Suppressor macrophage treated with lipopolysaccharide for 4 hours (primary cell): ENCODE measurements at places on chromosomes 6 and 20.

GRCh38 chr6:7463785-7464184 is 74.2 kb downstream of the RIOK1 start:
- DNase-seq, result no peak

DNA sequence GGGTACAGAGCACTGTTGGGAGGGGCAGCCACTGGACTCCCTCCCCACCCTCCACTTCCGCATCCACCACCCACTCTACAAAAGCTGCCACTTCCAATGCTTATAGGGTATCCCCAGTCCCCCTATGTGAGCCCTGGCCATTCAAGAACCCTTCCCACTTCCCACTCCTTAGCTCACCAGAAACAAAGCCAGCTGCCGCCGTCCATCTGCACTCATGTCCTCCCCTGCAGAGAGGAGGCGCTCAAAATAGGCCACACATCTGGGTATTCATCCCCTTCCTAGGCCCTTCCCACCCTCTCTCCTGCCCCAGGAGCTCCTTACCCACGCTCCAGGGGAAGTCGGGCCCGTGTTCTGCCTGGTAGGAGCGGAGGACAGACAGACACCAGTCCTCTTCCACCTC is 6.5 kb upstream of the LY6G5C start:
- no peak for DNase-seq

GRCh38 chr6:149224399-149224798 is 93.1 kb upstream of the TAB2 start:
- DNase-seq, result no peak

- DNase-seq, result no peak
These were observed 7.5 kb upstream of the TBX18 start for GRCh38 chr6:84771756-84772356.

- no peak for DNase-seq
These were observed 12.7 kb downstream of the KCNS1 start for GRCh38 chr20:45088247-45088646.

GRCh38 chr6:55016261-55016660 is 158.1 kb upstream of the HCRTR2 start:
- no peak for DNase-seq

GRCh38 chr20:22555791-22556564 is 28.4 kb downstream of the FOXA2 start:
- no peak for DNase-seq

DNA sequence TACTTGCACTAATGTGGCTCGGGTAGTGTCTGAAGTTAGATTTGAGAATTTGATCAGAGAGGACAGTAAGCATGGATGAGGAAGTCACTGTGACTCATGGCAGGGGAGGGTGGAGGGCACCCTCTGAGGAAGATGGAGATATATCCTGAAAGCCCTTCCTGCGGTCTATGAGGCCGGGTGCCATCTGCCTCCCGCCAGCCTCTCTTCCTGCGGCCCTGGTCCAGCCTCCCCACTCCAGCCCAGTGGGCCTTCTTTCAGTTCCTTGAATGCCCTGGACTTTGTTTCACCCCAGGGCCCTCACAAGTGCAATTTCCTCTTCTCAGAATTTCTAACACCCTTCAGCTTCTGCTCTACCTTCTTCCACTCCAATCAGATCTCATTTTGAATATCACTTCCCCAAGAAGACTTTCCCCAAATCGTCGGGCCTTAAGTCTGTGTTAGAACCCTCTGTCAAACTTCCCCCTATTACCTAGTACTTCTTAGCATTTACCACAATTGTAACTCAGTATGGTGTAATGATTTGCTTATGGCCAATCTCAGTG is 20.2 kb upstream of the TNFAIP3 start:
- peak; percentile 94 for DNase-seq

- DNase-seq, result no peak
These were observed 34.7 kb upstream of the TOP1 start for GRCh38 chr20:40993794-40994540.

- peak; percentile 53 for DNase-seq
These were observed at the start of gene STXBP5 for GRCh38 chr6:147204060-147204785. STXBP5 (plus strand) TSS chr6:147204417; CDS start chr6:147204533, 116 bp downstream.

- peak; percentile 70 for DNase-seq
These were observed 7.5 kb downstream of the NFATC2 start for GRCh38 chr20:51535075-51535386.

DNA sequence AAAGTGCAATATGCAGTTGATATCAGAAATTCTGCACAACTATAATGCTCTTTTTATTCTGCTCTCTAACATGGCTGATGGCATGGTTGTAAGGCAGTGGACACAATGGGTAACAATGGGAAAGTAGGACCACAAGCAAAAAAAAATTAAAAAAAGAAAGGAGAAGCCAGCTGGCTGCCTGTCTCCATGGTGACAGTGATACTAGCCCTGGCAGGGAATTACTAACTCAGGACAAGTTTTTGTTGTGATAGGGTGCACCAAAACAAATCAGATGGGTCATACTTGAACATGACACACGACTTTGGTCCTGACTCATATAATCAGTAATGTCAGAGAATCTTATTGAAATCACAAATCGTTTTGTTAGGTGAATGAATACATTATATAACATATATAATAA is 169.4 kb downstream of the TRDN start:
- no peak for DNase-seq

DNA sequence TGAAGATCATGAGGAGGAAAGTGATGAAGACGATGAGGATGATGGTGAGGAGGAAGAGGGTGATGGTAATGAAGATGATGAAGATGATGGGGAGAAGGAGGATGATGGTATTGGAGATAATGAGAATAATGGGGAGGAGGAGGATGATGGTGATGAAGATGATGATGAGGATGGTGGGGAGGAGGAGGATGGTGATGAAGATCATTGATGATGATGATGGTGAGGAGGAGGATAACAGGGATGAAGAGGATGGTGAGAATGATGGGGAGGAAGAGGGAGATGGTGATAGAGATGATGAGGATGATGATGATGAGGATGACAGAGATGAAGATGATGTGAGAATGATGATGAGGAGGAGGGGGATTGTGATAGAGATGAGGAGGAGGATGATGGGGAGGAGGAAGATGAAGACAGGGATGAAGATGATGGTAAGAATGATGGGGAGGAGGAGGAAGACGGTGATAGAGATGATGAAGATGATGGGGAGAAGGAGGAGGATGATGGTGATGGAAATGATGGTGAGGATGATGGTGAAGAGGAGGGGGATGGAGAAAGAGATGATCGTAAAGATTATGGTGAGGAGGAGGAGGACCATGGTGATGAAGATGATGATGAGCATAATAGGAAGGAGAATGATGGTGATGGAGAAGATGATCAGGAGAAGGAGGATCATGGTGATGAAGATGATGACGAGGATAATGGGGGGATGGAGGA is 273.7 kb downstream of the SMOC2 start:
- DNase-seq, result no peak

- DNase-seq, result no peak
These were observed 15.9 kb downstream of the TOP1 start for GRCh38 chr20:41044409-41045062.

DNA sequence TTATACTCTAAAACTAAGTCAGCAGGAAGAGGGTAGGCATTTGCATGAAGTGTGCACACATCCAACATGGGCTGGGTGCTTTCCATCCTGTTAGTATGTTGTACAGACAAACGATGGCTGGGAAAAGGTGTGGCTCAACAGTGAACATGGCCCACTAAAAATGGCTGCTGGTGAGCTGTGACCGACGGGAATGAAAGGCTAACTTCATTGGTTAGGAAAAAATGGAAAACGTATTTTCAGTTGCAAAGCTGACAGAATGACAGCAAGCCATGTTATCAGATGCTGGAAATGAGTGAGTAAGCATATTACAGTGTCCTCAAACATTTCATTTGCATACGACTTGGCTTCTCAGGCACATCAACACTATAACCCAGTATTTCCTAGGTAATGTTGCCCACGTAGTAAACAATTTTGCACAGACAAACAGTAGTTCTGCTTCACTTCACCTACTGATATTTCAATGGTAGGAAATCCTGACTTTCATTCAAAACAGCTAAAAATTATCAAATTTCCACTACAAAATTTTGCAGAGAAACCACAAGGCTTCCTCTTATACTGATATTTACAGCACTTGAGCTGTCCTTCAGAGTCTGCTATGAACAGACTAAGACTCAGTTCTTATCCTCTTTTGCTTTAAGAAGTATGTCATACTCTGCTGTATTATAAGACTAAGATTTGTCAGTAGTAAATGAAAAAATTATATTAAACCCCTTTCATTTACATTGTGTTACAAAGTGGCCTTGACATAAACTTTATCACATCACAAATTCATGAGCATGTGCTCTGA is 98.9 kb downstream of the IRF4 start:
- no peak for DNase-seq

DNA sequence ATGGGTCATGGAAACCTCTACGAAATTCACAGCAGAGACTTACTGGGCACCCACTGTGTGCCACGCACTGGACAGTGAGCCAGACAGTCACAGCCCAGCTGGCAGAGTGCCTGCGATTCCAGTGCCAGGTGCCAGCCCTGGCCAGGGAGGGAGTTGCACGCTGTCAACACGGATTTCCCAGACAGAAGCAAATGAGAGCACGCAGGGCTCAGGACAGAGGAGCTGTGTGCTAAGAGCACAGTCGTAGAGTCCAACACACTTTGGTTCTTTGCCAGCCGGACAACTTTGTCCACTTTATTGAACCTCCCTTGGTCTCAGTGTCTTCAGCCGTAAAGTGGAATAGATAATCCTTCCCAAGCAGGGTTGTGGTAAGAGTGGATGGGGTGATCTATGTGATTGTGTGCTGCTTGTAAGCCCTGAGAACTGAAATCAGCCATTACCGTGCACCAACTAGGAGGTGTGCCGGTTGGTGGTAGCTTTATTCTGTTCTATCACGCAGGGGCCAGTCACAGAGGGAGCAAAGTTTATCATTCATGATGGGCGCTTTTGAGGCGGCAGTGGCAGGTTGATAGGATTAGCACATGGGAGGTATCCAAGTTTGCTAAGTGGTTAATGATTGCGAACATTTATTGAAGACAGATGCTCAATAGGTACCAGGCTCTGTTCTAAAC is 40.6 kb downstream of the SIRPA start:
- no peak for DNase-seq

DNA sequence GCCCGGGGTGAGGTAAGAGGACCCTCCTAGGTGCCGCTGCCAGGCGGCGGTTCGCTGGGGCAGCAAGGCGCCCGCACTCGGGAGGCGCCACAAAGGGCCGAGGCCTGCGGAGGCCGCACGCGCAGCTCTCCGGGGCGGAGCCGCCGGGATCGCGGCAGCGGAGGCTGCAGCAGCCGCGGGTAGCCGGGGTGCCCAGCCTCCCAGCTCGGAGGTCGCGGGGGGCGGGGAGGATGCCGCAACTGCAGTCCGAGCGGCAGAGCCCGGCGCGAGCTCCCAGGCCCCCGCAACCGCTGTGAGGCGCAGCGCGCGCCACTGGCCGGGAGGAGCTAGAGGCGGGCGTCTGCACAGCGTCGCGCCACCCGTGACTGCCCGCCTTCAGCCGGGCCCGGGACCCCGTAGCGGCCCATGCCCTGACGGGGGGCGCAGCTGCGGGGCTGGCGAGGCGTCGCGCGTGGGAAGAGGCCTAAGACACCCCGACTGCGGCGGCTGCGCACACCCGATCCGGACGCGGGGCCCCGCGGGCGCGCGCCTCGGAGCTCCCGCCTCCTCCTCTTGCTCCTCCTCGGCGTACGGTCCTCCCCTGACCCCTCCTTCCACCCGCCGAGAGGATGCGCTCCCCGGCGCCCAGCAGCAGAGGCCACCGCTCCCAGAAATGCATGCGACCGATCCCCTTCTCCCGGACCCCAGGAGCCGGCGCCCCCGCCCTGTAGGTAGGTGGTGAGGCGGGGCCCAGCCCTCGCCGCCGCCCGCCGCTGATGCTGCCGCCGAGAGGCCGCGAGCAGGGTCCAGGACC is at the start of gene NCOA7:
TSS of gene NCOA7 (plus strand) at position 603 of the 793 bp plus-strand sequence. CDS start 24,395 bp downstream, outside the sequence.
- peak; percentile 85 for DNase-seq

DNA sequence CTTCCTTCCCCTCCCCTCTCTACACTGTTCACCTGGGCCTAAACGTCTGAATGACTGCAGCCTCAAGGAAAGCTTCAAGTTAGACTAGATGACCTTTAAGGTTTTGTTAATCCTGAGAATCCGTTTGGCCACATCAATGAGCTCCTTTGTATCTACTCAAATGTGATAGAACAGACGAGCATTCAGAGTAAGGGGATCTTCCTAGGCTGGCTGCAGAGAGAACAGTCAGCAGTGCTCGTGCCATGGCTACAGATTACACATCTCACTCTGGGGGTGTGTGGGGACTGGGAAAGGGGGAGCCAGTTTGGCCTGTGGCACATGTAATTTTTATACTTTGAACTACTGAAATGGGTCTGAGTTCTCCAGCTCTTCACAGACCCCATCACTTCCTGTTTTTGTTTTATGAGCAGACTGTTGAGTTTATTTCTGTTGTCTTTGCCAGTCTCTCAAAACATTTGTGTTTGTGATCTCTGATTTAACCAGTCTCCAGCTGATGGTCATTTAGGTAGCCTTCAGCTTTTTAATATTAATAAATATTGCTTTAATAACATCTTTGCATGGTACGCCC is 50.9 kb downstream of the KCNS1 start:
- DNase-seq, result no peak

GRCh38 chr20:13274275-13274861 is 53.3 kb downstream of the ISM1 start:
- no peak for DNase-seq

DNA sequence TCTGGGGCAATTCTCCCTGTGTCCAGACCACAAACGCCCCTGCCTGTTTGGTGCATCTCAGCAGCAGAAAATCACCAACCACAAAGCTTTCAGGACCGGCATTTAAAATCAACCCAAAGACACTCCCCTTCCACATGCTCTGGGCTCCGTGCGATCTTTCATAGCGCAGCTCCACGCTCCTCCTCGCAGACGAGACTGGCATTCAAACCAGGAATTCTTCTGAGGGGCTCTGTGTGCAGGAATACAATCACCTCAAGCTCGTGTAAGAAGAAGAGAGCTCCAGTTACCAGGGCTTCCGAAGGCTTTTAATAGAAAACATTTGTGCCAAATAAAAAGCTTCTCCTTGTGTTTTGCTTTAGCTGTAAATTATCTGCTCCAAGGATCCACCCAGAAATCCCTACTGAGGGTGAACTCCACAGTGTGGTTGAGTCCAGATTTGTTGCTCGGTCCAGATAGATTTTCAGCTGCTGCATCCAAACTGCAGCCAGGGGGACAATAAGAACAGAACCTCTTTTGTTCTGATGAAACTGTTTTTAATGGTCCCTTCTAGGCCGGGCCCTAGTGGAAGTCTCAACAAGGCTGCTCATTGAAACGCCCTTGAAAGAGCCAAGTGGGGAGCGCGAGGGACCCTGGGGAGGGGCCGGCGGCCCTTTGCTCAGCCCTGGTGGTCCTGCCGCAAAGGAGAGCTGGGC is 16.4 kb upstream of the BMP7 start:
- DNase-seq, result no peak

GRCh38 chr6:21946298-21946783 is 350.5 kb downstream of the PRL start:
- no peak for DNase-seq

DNA sequence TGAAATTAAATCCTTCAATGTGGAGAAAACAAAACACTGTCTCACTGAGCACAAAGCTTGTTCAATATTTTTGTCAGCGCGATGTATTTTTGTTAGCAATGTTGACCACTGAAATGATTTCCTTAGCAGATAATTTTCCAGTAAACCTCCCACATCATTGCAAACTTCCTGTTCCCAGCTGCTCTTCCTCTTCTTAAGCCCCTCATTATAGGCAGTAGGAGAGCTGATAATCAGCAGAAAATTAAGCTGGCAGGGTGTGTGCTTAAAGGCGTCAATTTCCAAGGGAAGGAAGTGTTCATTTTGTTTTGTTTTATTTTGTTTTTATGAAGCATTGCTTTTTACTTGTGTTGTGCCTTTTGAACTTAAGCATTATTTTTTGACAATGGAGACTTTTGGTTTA is 29.1 kb upstream of the TMEM14A start:
- DNase-seq, result peak; percentile 59
